ENCODE measurements at places on chromosomes 13 and 19. TPM values are rescaled to one million over a fixed set of nuclear protein-coding genes. Genes with fewer than 3 reads are reported as not detected.

ADGRL1 gene
- 49.1 TPM for polyA plus RNA-seq

ZSCAN5C gene
- polyA plus RNA-seq: not detected

CPT1C gene
- 10.5 TPM for polyA plus RNA-seq

HS6ST3 gene
- polyA plus RNA-seq: 2.7 TPM

CFAP97D2 gene
- not detected for polyA plus RNA-seq

CKM gene
- 0.73 TPM for polyA plus RNA-seq

F2RL3 gene
- 1.3 TPM for polyA plus RNA-seq

PTGIR gene
- 2.8 TPM for polyA plus RNA-seq

ZNF738 gene
- polyA plus RNA-seq: 29.8 TPM

C19orf38 gene
- 1.9 TPM for polyA plus RNA-seq

RXFP2 gene
- 0.81 TPM for polyA plus RNA-seq

FGF9 gene
- polyA plus RNA-seq: 37.2 TPM

MBD3L2 gene
- not detected for polyA plus RNA-seq

PSG1 gene
- 0.08 TPM for polyA plus RNA-seq

FSD1 gene
- 7.1 TPM for polyA plus RNA-seq

ADPRHL1 gene
- polyA plus RNA-seq: 3.1 TPM

TTC9B gene
- polyA plus RNA-seq: 0.14 TPM

UPF1 gene
- 60.6 TPM for polyA plus RNA-seq

ZNF547 gene
- polyA plus RNA-seq: 4.5 TPM

OR7C1 gene
- 0.06 TPM for polyA plus RNA-seq

ELANE gene
- 0.87 TPM for polyA plus RNA-seq

EPSTI1 gene
- polyA plus RNA-seq: 15.4 TPM

SELENOV gene
- 6.6 TPM for polyA plus RNA-seq

CRX gene
- not detected for polyA plus RNA-seq

TUBA3C gene
- polyA plus RNA-seq: not detected

NLRP4 gene
- polyA plus RNA-seq: not detected

LRRC8E gene
- polyA plus RNA-seq: 2.3 TPM

PSG11 gene
- polyA plus RNA-seq: not detected

ZNF446 gene
- polyA plus RNA-seq: 24.5 TPM

SYCN gene
- not detected for polyA plus RNA-seq

KLK2 gene
- not detected for polyA plus RNA-seq

MCEMP1 gene
- 0.21 TPM for polyA plus RNA-seq

TINCR gene
- 0.21 TPM for polyA plus RNA-seq

RYR1 gene
- 7.2 TPM for polyA plus RNA-seq

PINLYP gene
- 19.1 TPM for polyA plus RNA-seq

ZNF414 gene
- polyA plus RNA-seq: 30.1 TPM

NRTN gene
- polyA plus RNA-seq: 5.5 TPM

F7 gene
- polyA plus RNA-seq: 3.9 TPM

SYNE4 gene
- polyA plus RNA-seq: 16.1 TPM

ZSCAN4 gene
- 0.09 TPM for polyA plus RNA-seq

CYP2A7 gene
- polyA plus RNA-seq: 0.38 TPM

CYP4F12 gene
- 0.71 TPM for polyA plus RNA-seq

THAP8 gene
- 10.8 TPM for polyA plus RNA-seq

SUGP1 gene
- polyA plus RNA-seq: 64.9 TPM

EPS8L1 gene
- 77.9 TPM for polyA plus RNA-seq

ZNF549 gene
- 15.8 TPM for polyA plus RNA-seq

Measured in left renal cortex interstitium (tissue), 4 donors.